OCI-LY7 (cell line): ENCODE measurements at places on chromosomes 12 and 14. TPM values are rescaled to one million over a fixed set of nuclear protein-coding genes. Genes with fewer than 3 reads are reported as not detected.

ATP5MC2 gene
- 374 and 417 TPM in 2 replicates for total RNA-seq

CCDC38 gene
- total RNA-seq = 0.99 and 1.5 TPM in 2 replicates

ZDHHC22 gene
- total RNA-seq = not detected in 2 replicates

PFDN5 gene
- 264 TPM in 2 replicates for total RNA-seq

SLC10A1 gene
- not detected in 2 replicates for total RNA-seq
